Aorta (tissue), 5 donors: ENCODE measurements at places on chromosomes 12 and 14. TPM values are rescaled to one million over a fixed set of nuclear protein-coding genes. Genes with fewer than 3 reads are reported as not detected.

The KCNA5 gene
- 84.9 TPM for total RNA-seq

The KMT2D gene
- total RNA-seq = 97.4 TPM

The PPFIBP1 gene
- 175 TPM for total RNA-seq

The CARMIL3 gene
- 0.42 TPM for total RNA-seq

The TBC1D30 gene
- 4.1 TPM for total RNA-seq

The SERPINA1 gene
- 17.8 TPM for total RNA-seq

The ALDH1L2 gene
- 35.2 TPM for total RNA-seq

The CCDC175 gene
- 0.71 TPM for total RNA-seq

The GSC gene
- total RNA-seq = 1.3 TPM

The TAS2R43 gene
- 2.2 TPM for total RNA-seq

The KCNH5 gene
- not detected for total RNA-seq

The PROX2 gene
- total RNA-seq = not detected

The B4GALNT3 gene
- total RNA-seq = 17.4 TPM

The DENND5B gene
- total RNA-seq = 22.5 TPM
